ENCODE measurements at places on chromosomes 6 and 20.
A peak's percentile ranks its signal among the peaks of the same experiment; 100 is the strongest.

DNA sequence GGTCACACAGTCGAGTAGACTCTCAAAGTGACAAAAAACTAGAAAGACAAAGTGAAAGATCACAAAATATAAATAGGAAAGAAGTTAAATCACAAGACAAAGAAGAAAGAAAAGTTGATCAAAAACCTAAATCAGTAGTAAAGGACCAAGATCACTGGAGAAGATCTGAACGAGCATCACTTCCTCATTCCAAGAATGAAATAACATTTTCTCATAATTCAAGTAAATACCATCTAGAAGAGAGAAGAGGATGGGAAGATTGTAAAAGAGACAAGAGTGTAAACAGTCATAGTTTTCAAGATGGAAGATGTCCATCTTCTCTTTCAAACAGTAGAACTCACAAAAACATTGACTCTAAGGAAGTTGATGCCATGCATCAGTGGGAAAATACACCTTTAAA lies 31.6 kb upstream of the GJA10 start:
- no peak for DNase-seq

DNA sequence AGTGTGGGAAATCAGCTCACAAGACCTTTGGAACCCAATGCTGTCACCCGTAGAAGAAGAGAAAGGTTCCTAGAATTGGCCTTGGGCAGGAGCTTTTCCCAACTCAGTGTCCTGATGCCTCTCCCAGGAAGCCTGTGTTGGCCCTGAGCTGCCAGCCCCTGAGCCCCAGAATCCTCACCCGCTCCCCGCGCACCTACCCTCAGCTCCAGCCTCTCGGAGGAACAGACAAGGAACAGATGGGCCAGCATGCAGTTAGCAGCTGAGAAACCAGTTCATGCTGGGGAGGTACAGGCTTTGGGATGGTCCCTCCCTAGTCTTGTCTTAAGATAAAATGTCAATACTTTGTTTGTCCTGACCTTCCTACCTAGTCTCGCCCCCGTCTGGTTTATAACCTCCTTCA lies 121.9 kb upstream of the CDH4 start:
- no peak for DNase-seq

GRCh38 chr6:165999279-165999678 lies 168.4 kb downstream of the TBXT start:
- DNase-seq: no peak

- DNase-seq: no peak
Observed at GRCh38 chr20:46204594-46205186, 86.6 kb downstream of the CD40 start.

- no peak for DNase-seq
Observed at GRCh38 chr20:63522091-63522868, 1.7 kb downstream of the PPDPF start.

DNA sequence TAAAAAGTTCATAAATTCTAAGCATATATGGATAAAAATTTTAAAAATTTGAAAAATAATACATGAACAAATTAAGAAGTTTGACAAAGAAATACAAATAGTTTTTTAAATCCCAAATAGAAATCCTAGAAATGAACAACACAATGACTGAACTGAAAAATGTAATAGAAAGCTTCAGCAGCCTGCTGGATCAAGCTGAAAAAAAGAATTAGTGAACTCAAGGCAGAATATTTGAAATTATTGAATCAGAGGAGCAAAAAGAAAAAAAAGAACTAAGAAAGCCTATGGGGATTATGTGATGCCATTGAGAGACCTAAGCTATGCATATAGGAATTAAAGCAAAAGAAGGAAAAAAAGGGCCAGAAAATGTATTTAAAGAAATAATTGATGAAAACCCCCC lies 39.9 kb upstream of the TFB1M start:
- DNase-seq: no peak

DNA sequence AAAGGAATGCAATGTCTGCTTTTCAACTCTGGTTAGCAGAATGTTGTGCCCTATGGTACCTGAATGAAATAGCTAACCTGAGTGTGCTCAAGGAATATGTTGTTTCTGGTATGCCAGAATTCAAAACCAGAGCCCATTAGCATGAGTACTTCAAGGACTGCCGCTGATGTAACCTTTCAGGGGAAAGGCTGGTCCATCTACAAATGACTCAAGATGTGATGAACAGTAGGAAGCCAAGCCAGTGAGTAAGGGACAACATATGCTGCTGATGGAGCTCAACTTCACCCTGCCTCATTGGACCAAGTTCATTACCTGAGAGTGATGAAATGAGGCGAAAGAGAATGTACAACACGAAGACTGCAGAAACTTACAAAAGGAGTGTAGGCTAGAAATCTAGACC lies 95.7 kb upstream of the BMP2 start:
- DNase-seq: no peak

DNA sequence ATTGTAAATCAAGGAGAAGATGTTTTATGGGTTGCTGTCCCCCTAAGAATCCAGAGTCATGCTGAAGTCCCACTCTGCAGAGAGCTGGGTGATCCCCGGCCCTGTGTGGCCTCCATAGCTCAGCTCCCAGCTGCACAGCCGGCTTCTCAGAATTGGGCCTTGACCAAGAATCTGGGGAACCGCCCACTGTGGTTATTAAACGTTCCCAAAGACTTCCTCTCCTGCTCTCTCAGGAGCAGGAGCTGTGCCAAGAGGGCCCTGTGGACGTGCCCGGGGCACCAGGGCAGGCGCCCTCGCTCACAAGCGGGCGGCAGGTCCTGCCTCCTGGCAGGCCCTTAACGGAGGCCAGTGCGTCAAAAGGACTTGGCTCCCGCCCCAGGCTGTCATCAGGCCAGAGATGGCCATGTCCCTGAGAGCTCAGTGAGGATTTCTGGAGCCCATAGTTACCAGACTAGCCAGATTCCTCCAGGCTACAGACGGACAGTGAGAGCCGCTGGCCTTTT lies 30.4 kb downstream of the ZC3H12D start:
- DNase-seq: no peak

- no peak for DNase-seq
Observed at GRCh38 chr6:161246725-161247124, 27.1 kb downstream of the AGPAT4 start.

GRCh38 chr6:25485821-25486534 lies 166.0 kb upstream of the SCGN start:
- DNase-seq: no peak

DNA sequence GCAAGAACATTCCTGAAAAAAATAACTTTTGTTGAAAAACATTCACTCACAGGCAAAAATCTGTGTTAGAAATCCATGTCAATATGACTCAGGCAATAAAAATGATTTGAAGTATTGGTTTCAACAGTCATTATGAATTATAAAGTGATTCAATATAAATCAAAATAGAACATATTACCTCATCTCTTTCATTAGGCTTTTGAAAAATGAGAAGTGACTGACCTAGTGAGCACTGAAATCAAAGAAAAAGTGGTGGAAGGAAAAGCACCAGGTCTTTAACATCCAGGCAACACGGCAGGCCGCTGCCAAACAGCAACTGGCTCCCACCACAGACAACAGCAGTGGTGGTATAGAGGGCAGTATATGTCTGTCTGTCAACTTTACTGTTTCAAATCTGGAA lies 68.9 kb downstream of the MAN1A1 start:
- no peak for DNase-seq

GRCh38 chr20:32737371-32738223 lies 5.7 kb downstream of the COMMD7 start:
- no peak for DNase-seq

GRCh38 chr20:35363190-35363589 lies 48.6 kb downstream of the UQCC1 start:
- DNase-seq: no peak

- DNase-seq: peak; percentile 64
Observed at GRCh38 chr20:34215711-34216381, 25.4 kb upstream of the ASIP start.

- DNase-seq: no peak
Observed at GRCh38 chr6:78089531-78089930, 436.7 kb downstream of the MEI4 start.

DNA sequence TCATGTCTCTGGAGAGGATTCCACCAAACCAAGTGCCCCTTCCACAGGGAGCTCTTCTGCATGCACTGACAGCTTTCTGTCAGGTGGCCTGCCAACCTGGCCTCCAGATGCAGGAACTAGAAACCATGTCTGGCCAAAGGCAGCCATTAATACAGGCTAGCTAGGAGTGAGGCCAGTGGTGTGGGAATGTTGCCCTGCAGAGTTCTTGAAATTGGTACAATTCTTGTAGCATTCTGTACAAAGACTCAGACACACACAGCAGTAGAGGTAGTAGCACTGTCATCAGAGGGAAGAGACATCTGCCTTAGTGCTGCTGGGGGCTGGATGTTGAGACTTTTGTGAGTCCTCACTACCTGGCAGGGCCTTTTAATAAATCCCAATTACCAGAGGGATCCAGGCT lies 48.8 kb downstream of the RNF24 start:
- DNase-seq: no peak

- no peak for DNase-seq
Observed at GRCh38 chr6:154402081-154402780, 45.6 kb upstream of the IPCEF1 start.

- DNase-seq: no peak
Observed at GRCh38 chr6:15340775-15341174, 94.9 kb downstream of the JARID2 start.

GRCh38 chr6:17427062-17427461 lies 33.7 kb downstream of the CAP2 start:
- DNase-seq: no peak

DNA sequence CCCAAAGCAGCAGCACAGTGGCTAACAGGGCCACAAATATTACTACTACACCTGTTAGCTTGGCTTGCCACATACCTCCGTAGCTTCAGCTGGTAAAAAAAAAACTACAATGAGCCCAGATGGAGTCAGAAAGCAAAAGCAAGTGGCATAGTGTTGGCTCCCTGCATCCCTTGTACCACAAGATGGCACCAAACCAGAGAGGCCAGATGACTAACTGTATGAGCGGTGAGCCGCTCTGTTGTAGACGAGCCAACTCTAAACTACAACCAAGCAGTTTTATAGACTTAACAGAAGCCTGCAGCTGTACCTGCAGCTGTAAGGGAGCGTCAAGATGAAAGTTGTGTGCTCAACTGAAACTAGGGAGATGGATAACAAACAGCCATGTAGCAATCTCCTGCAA lies 84.5 kb upstream of the MCHR2 start:
- no peak for DNase-seq

DNA sequence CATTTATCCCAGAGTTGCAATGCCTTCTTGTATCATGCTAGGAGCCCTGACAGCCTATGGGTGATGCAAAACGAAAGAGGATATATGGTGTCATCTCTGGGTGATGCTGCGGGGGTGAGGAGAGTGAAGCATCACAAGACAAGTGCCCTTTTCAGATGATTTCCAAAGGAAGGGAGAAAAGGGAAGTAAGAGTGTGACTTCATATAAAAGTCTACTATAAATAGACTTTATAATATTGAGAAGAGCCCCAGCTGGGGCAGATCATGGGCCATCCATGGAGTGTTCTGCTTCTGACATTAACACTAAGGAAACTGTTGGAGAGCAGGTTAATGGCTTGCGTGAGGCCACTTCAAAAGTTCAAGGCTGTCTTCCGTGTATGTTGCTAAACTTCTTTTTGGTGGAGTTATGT lies 4.4 kb downstream of the CD83 start:
- peak; percentile 22 for DNase-seq

DNA sequence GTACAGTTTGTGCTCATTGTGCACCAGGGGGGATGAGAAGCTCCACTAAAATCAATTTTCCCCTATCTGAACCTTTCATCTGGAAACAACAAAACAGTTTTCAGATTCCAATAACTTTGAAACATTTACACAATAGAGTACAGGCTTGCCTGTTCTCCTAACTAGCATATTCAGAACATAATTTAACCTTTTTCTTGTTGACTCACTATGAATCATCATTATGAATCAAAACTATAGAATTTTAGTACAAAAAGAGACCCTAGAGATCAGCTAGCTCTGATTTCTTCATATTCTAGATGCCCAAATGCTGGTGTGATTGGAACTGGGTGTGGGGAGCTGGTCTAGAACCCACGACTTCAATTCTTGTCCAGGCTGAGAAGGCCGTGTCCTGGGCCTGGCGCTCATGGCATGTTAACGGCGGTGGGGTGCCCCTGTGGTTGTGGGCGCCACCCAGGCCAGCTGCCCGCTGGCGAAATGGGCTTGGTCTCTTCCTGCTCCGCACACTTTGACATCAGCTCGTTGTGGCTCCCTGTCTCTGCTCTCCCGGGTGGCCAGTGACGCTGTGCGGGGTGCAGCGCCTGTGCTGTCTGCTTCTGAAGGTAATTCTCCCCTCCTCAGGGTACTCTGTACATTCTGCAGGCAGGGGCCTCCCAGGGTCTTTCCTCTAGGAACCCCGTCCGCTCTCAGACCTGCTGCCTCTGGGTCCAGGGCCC lies 29.9 kb upstream of the AGPAT4 start:
- DNase-seq: no peak

- DNase-seq: no peak
Observed at GRCh38 chr6:11902527-11902926, 109.6 kb upstream of the HIVEP1 start.

GRCh38 chr6:70282312-70282918 lies 20.5 kb downstream of the COL9A1 start:
- no peak for DNase-seq

GRCh38 chr20:47370850-47371782 lies 14.6 kb upstream of the ZMYND8 start:
- DNase-seq: no peak

GRCh38 chr6:134795691-134796090 lies 154.2 kb downstream of the ALDH8A1 start:
- DNase-seq: no peak

DNA sequence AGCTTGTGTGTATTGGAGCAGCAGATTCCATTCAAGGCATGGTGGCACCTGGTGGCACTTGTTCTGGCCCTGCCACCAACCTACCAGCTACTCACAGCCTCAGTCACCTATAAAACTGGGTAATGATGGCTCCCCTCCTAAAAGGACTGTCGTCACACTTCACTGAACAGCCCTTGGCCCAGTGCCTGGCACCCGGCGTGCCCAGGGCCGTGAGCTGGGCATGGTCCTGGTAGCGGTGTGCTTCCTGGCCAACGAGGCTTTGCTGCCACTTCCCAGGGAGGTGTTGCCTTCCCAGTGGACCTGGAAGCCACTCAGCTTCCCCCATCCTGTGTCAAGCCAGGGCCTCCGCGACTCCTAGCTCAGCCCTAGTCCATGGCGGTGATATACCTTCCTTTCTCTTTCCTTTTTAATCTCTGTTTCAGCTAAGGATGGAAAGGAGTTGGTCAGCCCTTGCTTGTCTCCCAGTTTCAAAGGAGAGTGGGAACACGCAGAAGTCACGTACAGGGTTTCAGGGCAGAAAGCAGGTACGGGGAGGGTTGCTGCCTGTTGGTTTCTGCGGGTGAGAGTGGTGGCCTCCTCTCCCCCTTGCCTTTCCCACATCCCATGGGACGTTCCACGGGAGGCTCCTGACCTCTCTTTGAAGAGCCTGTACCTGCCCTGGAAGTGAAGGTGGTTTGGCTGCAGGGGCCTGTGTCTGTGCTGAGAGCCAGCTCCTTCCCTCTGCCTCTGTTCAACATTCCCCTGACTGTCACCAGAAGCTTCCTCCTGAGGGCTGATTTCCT lies 25.5 kb downstream of the ENTPD6 start:
- DNase-seq: no peak

GRCh38 chr6:130116273-130116672 lies 97.9 kb downstream of the L3MBTL3 start:
- no peak for DNase-seq
